Transverse colon (tissue), 4 donors: ENCODE measurements at places on chromosomes 2 and 18. TPM values are rescaled to one million over a fixed set of nuclear protein-coding genes. Genes with fewer than 3 reads are reported as not detected.

The VAMP8 gene
- total RNA-seq, result 10.5 TPM

The AAMP gene
- 180 TPM for total RNA-seq

The HTR2B gene
- total RNA-seq, result not detected

The IL37 gene
- 2.6 TPM for total RNA-seq

The ZNF396 gene
- total RNA-seq, result not detected

The SAG gene
- not detected for total RNA-seq

GRCh38 chr18:23897291-23897690, 117.3 kb upstream of the TTC39C start:
- no peaks in the 10 kb centered on the region for H3K27me3 ChIP-seq
- no peak overlapping the region for H3K4me3 ChIP-seq
- H3K36me3 ChIP-seq, result no peaks in the 10 kb centered on the region
- DNase-seq, result no peak
- H3K27ac ChIP-seq, result no peak overlapping the region

DNA sequence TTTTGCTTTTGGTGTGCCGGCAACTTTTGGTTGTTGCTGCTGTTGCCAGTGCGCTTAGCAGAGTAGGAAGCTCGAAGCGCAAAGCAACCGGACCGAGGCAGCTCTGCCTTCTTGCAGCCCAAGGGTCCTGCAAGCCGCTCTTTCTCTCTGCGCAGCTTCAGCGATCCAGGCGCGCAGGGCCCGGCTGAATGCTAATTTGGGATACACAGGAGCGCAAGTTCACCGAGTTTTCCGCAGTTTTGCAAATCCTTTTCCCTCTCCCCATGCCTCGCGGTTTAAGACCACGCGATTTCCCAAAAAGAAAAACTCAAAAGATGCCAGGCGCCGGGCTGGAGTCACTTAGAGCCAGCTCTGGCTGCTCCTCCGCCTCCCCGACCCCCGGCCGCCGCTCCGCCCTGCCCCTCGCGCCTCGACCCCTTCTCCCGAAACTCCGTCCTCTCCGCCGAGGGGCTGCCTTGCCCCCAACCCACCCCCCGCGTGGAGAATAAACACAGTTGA, 13.5 kb upstream of the SIX3 start:
- peaks cover 100% of the 10 kb centered on the region for H3K27me3 ChIP-seq
- peaks cover 14% of the 10 kb centered on the region for H3K4me1 ChIP-seq
- no peak overlapping the region for H3K4me3 ChIP-seq
- H3K27ac ChIP-seq, result no peak overlapping the region
- H3K36me3 ChIP-seq, result no peaks in the 10 kb centered on the region

DNA sequence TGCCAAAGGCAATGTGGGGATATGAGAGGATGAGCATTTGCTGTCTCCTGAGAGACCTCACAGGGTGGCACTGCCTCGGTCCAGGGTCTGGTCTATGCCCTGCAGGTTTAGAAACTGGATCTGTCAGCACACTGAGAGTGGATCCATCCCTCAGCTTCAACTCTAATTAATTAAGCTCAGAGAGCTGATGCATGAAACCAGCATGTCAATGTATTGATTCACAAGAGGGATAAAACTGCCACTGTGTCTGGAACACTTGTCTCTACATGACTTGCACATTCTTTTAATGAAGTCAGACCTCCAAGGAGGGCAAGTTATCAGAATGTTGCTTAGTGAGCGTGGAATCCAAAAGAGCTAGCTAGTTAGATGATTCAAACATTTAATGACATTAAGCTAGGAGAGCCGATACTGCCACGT, 22.5 kb upstream of the POLE4 start:
- no peaks in the 10 kb centered on the region for H3K4me1 ChIP-seq
- no peak for DNase-seq
- H3K27ac ChIP-seq, result no peak overlapping the region
- H3K4me3 ChIP-seq, result no peak overlapping the region

DNA sequence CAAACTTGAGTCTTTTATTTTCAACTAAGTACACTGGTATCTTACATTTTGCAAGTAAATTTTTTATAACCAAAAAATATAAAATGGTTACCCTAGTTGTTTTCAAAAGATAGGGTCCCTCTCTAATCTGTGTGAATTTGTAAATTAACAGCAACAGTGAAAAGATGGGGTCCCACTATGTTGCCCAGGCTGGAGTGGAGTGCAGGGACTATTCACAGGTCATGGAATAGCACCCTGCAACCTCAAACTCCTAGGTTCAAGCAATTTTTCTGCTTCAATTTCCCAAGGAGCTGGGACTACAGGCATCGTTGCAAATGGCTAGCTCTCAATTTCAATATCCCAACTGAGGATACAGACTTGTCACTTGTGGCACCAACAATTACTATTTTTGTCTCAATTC, 12.1 kb downstream of the CCT4 start:
- no peak overlapping the region for H3K27ac ChIP-seq
- H3K4me3 ChIP-seq, result no peak overlapping the region
- H3K4me1 ChIP-seq, result no peaks in the 10 kb centered on the region
- no peaks in the 10 kb centered on the region for H3K27me3 ChIP-seq
- peaks cover 85% of the 10 kb centered on the region for H3K36me3 ChIP-seq

DNA sequence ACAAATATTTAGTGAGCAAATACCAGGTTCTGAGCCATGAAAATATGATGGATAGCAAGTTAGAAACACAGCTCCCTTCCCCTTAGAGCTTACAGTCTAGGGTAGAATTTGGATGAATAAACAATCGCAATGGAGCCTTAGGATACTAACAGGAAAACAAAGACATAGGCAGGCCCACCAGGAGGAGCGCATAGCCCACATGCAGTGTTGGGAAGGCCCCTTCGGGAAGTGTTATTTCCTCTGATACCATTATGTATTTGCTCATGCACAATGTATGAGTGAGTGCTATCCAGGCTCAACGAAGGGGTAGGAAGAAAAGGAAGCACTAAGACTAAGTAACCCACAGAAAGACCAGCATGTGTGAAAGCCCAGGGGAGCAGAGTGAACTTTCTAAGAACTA, 54.0 kb downstream of the RAB27B start:
- no peaks in the 10 kb centered on the region for H3K36me3 ChIP-seq
- no peaks in the 10 kb centered on the region for H3K4me1 ChIP-seq
- DNase-seq, result no peak
- H3K27me3 ChIP-seq, result no peaks in the 10 kb centered on the region

DNA sequence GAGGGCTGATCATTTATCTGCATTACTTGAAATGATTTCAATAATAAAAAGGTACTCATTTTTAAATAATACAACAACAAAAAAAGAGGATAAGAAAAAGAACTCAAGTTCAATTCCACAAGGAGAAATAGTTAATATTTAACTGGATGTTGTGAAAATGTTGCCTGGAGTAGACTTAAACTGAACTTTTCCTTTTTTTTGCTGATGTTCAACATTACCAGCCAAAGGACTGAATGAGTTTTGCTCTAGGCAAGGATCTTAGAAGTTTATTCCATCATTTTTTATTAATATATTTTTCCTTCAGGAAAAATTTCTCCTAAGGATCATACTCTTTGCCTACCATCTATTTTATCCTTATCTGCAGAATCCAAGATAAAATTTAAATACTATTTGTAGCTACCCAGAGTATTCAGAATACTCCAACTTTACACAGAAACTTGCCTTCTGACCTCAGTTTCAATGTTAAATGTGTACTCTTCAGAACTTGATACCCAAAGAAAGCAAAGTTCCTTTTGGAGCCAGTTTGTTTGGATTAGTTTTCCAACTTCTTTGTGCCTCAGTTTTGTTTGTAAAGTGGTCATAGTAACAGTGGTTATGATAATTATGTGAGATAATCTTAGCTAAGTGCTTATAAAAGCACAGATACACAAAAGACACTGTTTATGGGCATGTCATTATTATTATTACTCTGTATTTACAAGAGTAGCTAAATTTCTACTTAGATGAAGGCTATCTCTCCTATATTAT, 12.8 kb downstream of the CKAP2L start:
- H3K4me1 ChIP-seq, result peaks cover 4% of the 10 kb centered on the region
- no peak overlapping the region for H3K27ac ChIP-seq
- H3K4me3 ChIP-seq, result no peak overlapping the region
- DNase-seq, result no peak

DNA sequence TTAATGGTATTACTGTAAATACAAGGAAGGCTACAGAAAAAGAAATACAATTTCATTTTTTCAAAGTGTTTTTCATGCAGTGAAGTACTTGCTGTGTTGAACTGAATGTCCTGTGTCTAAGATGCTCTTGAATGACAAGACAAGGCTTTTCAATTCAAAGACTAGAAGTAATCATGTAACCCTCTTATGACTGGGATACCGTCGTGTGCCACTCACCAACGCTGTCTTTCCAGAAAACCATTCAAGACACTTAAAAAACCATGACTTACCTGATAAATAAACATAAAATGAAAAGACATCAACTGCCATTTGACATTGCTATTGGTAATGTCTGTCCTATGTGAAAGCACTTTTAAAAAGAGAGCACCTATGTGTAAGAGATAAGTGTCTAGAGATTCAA, 183.1 kb upstream of the DPP10 start:
- no peak for DNase-seq
- no peaks in the 10 kb centered on the region for H3K36me3 ChIP-seq

DNA sequence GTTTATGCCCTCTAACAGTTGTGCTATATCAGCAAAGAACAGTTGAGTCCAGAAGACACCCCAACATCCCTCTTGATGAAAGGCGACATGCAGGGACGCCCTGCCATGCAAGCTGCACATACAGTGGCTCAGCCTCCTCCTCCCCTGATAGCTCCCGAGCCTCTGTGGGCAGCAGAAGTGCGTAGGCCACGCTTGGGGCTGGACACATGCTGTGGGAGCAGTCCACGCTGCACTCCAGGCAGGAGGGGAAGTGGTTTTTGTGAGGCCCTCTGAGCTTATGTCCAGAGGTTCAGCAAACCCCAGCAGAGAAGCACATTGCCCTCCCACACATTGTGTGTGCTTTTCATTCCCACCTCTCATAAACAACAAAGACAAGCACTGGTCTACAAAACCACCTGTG, 162.1 kb downstream of the SEPTIN10 start:
- peaks cover 6% of the 10 kb centered on the region for H3K4me1 ChIP-seq
- DNase-seq, result no peak
- H3K27me3 ChIP-seq, result no peaks in the 10 kb centered on the region
- no peak overlapping the region for H3K27ac ChIP-seq

DNA sequence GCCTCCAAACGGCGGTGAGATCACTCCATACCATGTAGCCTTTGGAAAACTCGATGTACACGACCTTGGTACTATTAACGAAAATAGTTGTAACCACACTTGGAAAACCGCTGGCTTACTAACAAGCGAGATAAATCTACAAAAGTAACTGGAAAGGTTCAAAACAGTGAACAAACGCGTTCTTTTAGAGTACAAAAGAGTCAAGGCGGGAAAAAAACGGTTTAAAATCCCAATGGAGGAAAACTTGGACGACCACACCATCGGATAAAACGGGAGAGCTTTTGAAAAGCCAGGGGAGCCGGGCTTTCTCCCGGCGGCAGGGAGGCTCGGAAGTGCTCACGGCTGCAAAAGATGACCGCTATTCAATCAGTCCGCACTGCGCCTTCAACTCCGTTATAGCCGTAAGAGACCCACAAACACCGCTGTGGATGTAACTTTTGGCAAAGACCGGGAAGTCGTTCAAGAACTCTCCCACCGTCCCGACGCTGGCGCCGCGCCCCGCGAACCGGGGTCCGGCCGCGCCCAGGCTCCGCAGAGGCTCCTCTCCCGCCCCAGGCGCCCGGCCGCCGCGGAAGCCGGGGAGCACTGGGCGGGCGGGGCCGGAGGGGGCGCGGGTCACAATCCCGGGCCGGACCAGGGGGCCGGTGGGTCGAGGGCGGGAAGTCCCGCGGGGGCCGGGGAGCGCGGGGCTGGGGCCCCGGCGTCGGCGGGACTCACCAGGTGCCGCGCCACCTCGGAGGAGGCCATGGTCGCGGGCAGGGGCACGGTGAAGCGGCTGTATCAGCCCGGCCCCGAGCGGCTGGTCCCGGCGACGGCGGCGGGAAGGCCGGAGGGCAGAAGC, 465 bp downstream of the SEPTIN10 start:
- H3K27me3 ChIP-seq, result no peaks in the 10 kb centered on the region
- H3K4me1 ChIP-seq, result peaks cover 32% of the 10 kb centered on the region
- H3K4me3 ChIP-seq, result peak overlapping the region; percentile 63
- H3K27ac ChIP-seq, result peak overlapping the region; percentile 98
- peak; percentile 63 for DNase-seq

DNA sequence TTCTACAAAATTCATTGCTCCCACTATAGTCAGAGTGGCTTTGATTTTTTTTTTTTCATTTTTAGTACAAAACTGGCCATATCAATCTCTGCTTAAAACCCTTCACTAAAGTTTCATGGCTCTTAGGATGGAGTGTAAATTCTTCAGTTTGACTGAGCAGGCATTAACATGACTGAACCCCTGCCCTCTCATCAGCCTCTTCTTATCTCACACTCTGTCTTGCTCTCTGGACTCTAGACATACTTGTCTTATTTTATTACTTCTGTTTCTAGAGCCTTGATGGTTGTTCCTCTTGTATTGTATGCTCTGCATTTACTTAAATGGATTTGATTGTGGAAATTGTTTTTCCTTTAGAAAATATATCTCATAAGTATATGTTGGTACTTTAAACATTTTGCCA, 272.4 kb downstream of the DCC start:
- no peaks in the 10 kb centered on the region for H3K27me3 ChIP-seq
- no peak overlapping the region for H3K27ac ChIP-seq
- no peaks in the 10 kb centered on the region for H3K4me1 ChIP-seq
- H3K4me3 ChIP-seq, result no peak overlapping the region

DNA sequence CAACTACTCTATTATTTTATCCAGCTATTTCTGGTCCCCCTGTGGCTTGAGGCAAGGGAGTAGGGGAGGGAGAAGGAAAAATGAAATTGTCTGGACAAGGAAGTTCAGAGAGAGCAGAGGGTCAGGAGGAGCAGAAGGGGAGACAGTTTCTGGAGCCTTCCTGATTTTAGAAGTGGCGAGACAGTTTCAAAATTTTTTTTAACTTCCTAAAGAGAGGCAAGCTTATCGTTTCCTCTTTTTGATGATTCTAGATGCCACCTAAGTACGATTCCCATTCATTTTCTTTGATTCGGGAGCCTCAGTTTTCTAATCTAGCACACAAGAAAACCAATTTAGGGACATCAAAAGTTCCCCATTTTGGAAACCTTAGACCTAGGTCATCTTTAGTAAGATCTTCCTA, 96.9 kb upstream of the B3GNT2 start:
- H3K4me3 ChIP-seq, result no peak overlapping the region
- H3K36me3 ChIP-seq, result no peaks in the 10 kb centered on the region
- no peak for DNase-seq
- no peaks in the 10 kb centered on the region for H3K27me3 ChIP-seq

GRCh38 chr2:133972786-133973185, 281.1 kb upstream of the MGAT5 start:
- H3K4me1 ChIP-seq, result no peaks in the 10 kb centered on the region
- no peaks in the 10 kb centered on the region for H3K27me3 ChIP-seq
- no peak overlapping the region for H3K4me3 ChIP-seq
- no peak overlapping the region for H3K27ac ChIP-seq
- no peak for DNase-seq
- H3K36me3 ChIP-seq, result no peaks in the 10 kb centered on the region
